Right renal pelvis (tissue), 4 donors: ENCODE measurements at places on chromosomes 1 and 21.

DNA sequence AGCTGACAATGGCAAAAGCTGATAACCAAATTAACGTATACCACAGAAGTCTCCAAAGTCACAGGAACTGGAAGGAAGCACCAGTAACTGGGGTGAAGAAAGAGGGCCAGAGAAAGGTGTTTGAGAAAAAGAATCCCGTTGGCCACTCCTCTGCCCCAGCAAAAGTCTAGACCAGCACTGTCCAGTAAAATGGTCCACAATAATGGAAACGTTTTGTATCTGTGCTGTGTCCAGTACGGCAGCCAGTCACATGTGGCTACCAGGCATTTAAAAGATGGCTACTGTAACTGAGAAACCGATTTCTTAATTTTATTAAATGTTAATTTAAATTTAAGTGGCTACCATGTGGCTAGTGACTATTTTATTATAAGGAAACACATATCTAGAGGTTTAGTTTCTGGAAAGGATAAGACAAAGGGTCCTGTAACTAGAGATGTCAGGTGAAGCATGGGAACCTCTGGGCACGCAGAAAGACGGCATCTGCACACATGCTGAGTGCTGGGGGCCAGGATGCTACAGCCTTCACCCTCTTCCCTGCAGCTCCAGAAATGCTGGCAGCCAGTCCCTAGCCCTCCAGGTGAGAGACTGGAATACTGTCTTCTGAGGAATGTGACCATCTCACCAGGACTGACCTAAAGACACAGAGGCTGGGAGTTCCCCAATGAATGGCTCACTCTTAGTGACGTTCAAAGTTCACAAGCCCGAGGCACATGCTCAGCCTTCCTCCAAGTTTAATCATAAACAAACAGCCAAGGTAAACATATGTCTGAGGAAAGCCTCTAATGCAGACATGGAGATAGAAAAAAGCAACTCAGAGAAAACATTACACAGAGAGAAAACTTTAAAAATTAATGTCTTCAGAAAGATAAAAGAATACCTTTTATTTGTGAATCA, 50.7 kb downstream of the JAK1 start:
- no peak for DNase-seq

DNA sequence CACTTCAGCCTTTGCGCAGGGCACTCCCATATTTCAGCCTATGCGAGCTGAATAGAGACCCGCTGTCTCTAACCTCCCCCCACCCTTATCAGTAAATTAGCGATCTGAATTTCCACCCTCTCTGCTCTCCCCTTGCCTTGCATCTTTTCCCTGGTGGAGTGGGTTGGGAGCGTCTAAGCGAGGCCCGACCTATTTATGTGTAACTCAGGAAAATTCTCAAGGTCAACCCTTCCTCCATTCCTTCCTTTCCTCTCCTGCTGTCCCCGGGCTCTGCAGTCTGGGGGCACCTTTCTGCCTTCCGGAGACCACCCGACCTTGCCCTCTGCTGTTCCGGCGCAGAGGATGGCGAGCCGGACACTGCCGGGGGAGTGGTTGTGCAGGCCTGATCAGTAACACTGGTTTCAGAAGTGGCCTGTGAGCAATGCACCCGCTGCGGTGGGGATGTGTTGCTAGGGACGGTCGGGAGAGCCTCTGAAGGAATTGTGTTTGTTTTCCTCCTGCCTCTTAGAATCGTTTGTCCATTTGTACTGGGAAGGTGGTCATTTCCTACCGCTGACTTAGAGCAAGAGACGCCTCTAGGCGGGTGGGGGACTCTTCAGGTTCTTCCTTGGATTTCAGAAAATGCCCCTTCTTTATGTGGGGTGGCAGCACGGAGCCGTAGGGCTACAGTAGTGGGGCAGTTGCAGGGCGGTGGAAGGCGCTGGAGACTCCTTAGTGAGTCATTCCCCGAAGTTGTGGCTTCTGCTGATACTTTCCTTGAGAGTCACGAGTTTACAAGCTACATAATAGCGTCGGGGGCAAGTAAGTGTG, 513 bp downstream of the MGST3 start:
- no peak for DNase-seq

DNA sequence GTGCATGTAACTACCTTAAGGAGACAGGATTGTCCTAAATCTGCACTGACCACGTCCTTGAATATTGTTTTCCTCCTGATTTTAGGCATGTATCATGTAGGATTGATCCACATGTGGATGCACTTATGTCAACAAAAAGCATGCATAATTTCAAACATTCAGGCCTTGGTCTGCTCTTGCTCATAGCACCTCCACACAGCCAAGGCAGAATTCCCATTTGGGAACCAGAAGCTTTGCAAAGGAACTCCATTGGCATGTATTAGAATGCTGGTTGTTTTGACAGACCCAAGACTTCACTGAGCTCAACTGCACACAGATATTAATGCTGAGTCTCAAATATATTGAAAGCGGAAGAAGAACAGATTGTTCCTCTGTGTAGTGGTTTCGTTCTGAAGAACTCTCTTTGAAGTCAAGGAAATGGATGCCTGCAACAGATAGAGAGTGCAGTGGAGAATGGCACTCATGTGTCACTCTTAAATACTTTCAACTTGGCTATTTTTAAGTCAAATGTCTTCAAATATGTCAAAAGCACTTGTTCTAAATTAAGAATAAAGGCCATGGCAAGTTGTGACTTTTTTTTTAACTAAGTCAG, 387.6 kb downstream of the LTN1 start:
- no peak for DNase-seq

GRCh38 chr1:109517337-109517736, 7.8 kb upstream of the AMIGO1 start:
- DNase-seq: no peak

DNA sequence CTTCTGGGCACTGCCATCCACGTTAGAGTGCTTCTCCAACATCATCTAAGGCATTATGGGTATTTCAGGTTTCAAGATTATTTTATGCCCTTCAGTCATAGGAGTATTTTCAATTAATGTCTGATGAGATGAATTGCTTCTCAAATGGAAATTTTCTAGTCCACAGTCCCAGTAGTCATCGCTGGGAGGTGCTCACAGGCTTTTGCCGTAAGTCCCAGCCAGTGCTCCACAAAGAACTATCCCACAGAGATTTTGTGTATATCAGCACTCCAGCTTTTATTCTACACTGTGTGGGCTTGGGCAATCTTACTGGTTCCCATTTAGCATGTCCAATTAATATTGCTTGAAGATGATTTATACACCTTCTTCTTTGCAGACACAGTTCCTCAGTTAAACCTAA, 61.0 kb downstream of the SMYD2 start:
- DNase-seq: no peak

DNA sequence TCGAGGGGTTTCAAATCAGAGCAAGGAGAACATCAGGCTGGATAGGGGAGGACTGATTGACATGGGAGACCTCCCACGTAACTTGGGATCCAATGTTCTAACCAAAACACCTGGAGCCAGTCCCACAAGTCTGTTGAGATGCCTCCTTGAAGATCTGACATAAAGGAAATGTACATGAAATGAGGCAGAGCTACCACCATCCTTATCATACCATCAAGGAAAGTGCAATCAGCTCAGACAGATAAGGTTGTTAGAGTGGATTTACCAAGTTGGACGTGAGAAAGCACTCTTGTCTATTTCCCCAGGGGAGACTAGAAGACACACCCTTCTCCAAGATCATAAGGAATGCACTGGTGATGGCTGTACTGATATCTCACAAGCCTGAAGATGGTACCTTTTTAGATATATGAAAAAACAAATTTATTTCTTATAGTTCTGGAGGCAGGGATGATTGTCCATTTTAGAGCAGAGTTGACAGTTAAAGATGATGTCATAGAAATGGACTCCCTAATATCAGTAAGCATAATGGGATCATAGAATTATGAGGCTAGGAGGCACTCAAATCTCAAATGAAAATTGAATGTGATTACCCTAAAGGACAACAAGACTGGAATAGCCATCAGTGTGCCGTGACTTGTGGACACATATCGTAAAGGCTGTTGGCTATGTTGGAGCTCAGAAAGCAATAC, 129.1 kb upstream of the RAB4A start:
- DNase-seq: no peak

GRCh38 chr1:115227346-115228082, 110.5 kb downstream of the NGF start:
- no peak for DNase-seq

GRCh38 chr1:12486401-12487005, 131.5 kb downstream of the DHRS3 start:
- DNase-seq: no peak

- no peak for DNase-seq
Observed at GRCh38 chr21:41213021-41213420, 45.1 kb downstream of the BACE2 start.

DNA sequence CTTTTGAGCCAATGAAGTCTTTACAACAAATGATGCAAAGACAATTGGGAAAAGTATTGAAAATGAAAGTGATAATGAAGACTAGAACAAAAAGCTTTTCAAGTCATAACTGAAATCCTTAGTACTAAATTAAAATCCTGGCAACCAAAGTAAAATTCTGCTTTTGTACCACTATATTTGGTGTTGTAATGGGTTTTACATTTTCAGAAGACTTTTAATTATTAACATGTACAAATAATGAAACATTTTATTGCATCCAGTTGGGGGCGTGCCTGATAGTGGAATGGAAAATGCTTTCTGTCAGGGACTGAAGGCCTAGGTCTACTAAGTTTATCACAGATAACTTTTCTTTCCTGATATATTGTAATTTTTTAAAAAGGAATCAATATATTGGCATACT, 89.4 kb downstream of the SDCCAG8 start:
- DNase-seq: no peak

DNA sequence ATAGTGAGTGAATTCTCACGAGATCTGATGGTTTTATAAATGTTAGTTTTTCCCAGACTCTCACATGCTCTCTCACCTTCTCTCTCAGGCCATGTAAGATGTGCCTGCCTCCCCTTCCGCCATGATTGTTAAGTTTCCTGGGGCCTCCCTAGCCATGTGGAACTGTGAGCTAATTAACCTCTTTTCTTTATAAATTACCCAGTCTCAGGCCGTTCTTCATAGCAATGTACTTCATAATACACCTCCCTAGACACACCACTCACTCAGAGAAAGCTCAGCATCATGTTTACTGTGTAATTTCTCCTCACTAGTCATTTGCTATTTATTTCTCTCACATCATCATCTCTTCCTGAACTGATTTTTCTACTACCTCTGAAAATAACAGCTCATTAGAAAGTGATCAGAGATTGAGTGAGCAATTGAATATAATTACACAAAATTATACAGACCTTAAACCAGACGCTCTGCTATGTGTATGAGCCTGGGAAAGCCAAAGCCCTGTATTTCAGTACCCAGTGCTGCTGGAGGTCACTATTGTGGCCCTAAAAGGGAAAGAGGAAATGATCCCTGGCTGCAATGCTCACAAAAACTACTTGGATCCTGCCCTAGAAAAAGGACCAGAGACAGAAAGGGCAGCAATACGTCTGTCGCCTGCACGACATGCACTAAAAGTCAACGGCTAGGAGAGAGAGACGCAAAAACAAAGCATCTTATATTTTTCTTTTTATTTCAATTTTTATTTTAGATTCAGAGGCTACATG, 284.5 kb downstream of the DSCAM start:
- no peak for DNase-seq

- no peak for DNase-seq
Observed at GRCh38 chr1:109885589-109885988, 25.1 kb upstream of the CSF1 start.

- DNase-seq: no peak
Observed at GRCh38 chr21:45155910-45156309, 81.5 kb downstream of the ADARB1 start.

- no peak for DNase-seq
Observed at GRCh38 chr1:61638911-61639605, 85.9 kb downstream of the TM2D1 start.

DNA sequence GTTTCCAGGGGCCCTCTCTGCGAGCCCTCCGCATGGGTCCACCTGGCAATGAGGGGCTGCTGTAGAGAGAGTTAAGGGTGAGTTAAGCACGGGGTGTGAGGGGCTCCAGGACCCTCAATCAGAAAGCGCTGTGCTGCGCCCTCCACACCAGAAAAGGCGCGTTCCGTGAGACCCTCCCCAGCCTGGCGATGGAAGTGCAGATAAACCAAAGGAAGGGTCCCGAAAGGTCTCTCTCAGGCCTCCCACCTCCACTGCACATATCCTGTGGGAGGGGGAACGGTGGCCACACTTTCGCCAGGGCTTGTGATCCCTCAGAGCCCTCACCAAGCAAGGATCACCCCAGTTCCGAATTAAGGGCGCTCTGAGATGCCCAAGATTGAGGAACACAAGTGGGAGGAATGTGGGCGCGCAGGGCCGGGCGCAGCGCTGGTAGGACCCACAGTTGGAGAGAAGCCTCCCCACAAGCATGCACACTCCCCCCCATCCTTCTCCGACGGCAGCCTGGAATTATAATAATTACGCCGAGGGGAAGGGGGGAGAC, 1.1 kb downstream of the WNT3A start:
- DNase-seq: no peak

DNA sequence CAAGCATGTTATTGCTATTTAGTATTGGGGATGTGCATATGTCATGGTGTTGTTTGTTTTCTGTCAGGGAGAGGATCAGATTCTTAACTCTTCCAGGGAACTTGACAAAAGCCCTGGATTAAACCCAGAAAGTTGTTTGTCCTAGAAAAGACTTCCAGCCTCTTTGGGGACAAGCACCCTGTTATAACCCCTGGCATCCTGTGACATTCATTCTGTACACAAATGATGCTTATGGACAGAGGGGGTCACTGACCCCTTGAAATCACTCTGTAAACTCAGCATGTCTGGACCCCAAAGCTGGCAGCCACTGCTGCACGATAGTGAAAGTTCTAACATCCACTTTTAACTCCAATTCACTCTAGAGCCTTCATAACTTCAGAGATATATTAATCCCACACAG, 81.2 kb downstream of the PROX1 start:
- DNase-seq: no peak

- DNase-seq: no peak
Observed at GRCh38 chr1:41997153-41997552, 78.4 kb upstream of the HIVEP3 start.

GRCh38 chr1:75640137-75640536, 29.2 kb upstream of the SLC44A5 start:
- DNase-seq: no peak

- no peak for DNase-seq
Observed at GRCh38 chr1:55073187-55073916, 34.0 kb downstream of the PCSK9 start.

DNA sequence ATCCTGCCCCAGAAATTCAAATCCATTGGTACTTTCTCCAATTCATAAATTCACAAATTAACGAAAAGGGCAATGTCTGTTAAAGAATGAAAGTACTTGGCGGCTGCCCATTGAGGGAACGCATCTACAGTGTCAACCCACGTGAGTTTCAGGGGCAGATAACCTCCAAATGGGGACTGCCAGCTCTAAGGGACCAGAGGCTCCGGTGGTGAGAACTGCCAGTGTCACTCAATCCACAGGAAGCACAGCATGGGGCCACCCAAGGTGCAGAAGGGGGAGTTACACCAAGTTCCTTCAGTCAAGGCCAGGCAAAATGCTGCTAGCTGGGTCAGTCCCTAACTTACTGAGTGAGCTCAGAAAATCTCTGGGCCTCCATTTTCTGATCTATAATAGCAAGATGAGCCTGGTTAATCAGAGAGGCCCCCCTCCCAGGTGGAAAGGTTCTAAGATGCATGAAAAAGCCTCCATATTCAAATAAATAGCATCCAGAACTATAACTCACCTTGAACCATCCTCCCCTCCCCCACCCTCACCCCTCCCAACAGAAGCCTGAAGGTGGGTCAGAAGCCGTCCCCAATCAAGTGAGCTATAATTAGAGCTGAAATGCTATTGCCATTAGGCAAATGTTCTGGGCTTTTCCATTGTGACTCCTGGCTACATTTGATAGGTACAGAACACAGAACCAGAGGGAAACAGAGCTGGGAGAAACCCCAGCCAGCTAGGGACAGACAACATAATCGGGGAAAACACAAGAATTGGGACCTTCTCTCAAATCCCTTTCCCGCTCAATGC, 41.7 kb downstream of the LRP8 start:
- no peak for DNase-seq
